Activated CD4-positive, CD25-positive, alpha-beta regulatory T cell (primary cell): ENCODE measurements at places on chromosomes 16 and 17.

DNA sequence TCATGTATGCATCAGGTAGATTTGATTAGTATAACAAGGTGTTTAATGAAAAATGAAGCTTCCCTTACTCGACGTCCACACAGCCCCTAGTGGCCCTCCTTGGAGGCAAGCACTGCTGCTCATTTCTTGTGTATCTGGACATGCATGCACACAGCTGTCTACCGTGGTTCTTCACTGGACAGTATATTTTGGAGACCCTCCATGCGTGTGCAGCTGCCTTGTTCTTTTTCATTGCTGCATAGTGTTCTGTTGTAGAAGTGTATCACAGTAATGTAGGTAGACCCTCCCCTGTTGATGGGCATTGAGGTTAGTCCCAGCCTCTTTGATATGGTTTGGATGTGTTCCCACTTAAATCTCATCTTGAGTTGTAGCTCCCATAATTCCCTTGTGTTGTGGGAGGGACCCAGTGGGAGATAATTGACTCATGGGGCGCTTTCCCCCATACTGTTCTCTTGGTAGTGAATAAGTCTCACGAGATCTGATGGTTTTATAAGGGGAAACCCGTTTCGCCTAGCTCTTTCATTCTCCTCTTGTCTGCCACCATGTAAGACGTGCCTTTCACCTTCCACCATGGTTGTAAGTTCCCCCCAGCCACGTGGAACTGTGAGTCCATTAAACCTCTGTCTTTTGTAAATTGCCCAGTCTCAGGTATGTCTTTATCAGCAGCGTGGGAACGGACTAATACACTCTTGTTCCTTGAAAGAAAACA lies 6.3 kb downstream of the CMIP start:
- DNase-seq = no peak

GRCh38 chr17:40071313-40072039 lies 8.7 kb downstream of the THRA start:
- DNase-seq = no peak

DNA sequence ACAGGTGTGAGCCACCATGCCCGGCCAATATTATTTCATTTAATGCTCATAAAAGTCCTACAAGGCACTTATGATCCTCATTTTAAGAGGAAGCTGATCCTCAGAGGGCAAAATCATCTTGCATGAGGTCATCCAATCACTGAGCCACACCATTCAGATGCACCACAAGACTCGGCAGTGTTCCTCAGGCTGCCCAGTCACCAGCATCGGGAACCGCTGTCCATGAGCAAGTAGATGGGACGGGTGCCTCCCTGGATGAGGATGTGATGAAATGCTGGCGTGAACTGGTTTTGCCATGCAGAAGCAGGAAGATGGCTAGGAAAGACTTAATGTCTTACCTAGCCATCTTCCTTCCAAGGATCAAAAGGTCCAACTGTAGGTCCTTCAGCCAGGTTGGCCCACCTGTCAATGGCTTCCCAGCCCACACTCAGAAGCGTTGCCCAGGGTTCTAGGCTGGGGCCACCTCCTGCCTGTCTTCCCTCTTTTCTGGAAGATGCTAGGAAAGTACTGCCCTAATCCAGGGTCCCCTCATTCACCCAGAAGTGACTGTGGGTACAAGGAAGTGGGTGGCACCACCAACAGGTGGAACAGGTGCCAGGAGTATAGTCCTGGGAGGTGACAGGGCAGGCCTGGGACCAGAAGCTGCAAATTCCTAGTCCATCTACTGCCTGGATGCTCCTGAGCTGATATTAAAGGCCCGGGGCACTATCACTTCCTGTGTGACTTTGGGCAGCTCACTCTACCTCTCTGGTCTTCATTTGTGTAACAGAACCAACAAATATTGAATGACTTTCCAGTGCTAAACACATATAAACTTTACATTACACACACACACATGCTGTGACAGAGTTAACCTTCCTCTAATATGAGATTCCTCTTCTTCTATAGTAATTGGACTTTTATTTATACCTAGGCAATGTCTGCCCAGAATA lies 32.2 kb upstream of the CRYBA1 start:
- DNase-seq = no peak

DNA sequence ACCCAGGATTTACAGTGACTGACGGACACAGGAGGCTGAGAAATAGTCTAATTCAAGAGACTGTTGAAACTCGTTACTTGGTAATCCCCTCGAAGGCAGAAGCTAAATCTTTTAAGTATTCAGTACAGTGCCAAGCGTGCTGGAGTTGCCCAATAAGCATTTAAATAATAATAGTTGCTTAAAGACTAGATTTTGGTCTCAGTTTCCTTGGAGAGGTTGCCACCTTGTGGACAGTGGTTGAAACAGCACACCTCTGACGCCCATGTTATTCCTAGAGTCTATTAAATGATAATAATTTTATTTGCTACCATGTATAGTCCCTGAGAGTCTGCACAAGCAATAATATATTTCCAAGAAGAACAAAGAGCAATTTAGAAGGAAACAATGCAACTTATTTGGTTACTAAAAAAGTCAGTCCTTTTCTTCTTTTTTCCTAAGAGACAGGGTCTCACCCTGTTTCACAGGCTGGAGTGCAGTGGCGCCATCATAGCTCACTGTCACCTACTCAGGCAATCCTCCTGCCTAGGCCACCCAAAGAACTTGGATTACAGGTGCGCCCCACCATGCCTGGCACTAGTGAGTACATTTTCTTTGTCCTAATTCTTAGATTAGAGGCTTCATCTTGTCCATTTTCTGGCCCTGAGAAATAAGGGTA lies 138.0 kb upstream of the NUDT7 start:
- no peak for DNase-seq

DNA sequence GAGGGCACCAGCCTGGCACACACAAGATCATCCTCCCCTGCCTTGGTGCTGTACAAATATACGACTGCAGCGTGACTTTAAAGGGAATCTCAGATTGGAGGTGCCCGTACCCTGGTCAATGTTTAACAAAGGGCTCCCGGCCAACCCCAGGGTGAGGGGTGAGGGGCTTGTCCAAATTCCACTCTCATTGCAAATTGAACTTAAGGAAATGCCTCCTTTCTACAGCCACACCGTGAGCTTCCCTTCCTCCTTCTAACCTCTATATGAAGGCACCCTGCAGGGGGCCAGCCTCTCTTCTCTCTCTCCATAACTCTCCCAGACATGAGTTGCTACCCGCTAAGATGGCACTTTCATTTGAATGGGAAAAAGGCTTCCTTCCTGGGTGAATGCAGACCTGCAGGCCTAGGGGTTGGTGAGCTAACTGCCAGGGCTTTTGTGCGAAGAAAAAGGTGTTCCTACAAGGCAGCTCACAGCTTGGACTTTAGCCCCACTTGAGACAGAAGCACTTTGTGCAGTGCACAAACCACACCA lies 76.6 kb downstream of the IRF8 start:
- no peak for DNase-seq

GRCh38 chr17:21551081-21551881 lies 141.0 kb upstream of the KCNJ18 start:
- DNase-seq = peak; percentile 71

DNA sequence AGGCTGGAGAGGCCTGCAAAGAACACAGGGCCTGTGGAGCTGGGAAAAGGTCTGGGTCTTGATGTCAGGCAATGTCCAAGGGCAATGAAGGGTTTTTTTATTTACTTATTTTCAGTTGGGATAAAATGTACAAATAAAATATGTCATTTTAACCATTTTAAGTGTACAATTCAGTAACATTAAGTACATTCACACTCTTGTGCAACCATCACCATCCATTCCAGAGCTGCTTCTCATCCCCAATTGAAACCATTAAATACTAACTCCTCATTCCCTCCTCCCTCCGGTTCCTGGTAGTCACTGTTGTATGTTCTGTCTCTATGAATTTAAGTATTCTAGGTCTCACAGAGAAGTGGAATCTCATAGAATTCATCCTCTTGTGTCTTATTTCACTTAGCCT lies 444.7 kb downstream of the HS3ST3B1 start:
- DNase-seq = no peak

DNA sequence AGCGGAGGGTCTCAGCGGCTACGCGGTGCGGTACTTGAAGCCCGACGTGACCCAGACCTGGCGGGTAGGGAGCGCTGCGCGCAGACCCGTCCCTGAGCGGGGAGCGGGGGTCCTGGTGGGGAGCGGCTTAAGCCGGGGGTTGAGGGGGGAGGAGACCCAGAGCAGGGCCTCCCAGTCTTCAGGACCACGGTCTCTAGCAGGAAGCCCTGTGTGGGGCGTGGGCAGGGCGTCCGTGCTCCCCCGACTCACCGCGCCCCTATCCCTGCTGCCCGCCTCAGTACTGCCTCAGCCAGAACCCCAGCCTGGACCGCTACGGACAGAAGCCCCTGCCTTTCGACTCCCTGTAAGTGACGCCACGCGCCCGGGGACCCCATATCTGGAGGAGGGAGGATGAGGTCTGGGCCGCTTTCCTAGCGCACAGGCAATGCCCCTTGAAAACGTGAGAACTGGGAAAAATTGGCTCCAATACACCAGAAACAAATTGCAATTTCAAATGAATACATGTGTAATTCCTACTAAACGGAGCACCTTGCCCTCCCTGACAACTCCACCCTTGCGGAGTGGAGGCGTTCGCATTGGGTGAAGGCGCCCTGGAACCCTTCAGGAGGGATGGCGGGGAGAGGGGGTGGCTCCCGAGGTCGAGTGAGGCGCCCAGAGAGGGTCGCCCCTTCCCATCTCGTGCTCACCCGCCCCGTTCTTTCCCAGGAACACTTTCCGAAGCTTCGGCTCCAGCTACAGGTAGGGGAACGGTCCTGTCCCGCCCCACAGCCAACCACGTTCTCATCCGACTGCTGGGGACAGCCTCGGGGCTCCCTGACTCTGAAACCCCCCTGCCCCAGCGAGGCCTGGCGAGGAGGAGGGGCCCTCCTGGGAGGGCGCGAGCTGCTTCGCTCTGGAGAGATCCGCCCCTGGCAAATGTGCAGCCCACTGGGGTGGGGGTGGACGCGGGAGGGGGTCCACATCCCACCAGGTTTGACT lies 14.6 kb upstream of the CNGB1 start:
- no peak for DNase-seq

GRCh38 chr17:42698736-42699414 lies 16.5 kb downstream of the CNTNAP1 start:
- no peak for DNase-seq

GRCh38 chr17:47837401-47838039 lies 3.6 kb downstream of the SCRN2 start:
- no peak for DNase-seq

DNA sequence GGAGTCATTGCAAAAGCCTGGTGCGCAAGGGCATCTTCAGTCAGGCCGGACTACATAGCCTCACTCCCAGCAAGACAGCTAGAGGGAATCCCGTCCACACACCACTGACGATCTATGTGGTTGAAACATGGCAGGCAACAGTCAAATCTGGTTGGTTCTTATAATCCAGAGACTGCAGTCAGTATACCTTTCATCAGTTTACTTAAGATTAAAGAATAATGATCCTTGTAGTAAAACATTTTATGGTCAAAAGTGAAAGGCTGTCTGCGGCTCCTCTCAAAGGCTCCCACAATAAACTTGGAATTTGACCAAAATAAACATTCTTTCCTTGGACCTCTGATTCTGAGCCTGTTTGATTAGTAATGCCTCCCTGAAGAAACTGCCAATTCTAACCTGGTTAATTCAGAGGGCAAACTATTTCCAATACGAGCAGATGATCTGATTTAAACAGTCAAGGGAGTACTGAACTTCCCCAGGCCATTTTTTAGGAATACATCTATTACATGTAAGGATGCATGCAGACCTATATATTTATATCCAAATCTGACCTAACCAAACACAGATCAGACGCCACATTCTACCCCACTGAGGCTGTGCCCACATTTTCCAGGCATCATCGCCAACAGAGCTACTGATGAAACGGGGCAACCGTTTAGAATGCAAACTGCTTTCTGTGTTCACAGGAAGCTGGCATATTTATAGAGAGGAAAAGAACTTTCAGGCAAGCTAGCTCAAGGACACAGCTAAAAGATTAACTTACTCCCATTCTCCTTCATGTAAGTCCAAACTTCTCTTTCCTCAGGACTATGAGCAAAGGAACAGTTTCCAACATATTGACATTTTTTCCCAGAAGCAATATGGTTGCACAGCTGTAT lies 15.3 kb upstream of the TXNDC11 start:
- no peak for DNase-seq

GRCh38 chr17:1455291-1455796 lies 688 bp downstream of the CRK start:
- DNase-seq = no peak

DNA sequence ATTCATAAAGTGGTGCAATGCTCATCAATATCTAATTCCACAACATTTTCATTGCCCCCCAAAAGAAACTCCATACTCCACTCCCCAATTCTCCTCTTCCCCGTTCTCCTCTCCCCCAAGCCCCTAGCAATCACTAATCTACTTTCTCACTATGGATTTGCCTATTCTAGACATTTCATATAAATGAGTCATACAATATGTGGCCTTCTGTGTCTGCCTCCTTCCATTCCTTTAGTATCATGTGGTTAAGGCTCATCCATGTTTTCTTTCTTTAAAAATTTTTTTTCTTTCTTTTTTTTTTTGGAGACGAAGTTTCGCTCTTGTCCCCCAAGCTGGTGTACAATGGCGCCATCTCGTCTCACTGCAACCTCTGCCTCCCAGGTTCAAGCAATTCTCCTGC lies 56.3 kb upstream of the HAS3 start:
- no peak for DNase-seq

DNA sequence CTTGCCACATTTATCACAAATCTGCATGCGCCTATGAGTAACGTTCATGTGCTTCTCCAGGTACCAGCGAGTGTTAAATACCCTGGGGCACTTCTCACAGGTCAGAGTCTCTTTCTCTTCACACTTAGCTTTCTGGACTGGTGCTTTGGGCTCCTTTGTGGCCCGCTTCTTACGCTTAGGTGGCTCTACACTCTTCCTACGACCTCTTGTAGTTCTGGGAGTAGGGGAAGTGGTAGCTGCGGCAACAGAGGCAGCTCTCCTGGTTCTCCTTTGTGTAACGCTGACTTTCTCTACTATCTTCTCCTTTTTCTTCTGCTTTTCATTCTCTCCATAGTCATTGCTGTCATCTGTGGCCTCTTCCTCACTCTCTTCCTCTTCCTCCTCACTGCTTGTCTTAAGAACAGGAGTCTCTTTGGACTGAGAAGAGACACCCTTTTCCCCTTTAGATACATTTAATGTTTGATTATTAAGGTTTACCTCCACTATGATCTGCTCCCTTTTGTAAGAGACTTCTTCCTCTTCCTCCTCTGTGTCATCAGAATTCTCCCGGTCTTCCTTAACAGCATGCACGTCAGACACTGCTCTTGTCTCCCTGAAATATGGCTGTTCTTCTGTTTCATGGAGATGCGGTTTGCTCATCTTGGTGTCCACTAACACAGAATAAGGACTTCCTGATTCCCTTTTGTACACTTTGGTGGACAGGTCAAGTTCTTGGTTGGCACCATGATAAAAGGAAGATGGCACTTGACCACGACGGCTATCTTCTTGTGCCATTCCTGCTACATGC lies 45.0 kb downstream of the ZNF652 start:
- no peak for DNase-seq

- no peak for DNase-seq
These were observed 542.1 kb downstream of the XYLT1 start for GRCh38 chr16:16928532-16929109.
